ENCODE measurements at places on chromosomes 6 and 20.

GRCh38 chr6:116278854-116279231 lies 887 bp downstream of the TSPYL1 start:
- no peak for DNase-seq

DNA sequence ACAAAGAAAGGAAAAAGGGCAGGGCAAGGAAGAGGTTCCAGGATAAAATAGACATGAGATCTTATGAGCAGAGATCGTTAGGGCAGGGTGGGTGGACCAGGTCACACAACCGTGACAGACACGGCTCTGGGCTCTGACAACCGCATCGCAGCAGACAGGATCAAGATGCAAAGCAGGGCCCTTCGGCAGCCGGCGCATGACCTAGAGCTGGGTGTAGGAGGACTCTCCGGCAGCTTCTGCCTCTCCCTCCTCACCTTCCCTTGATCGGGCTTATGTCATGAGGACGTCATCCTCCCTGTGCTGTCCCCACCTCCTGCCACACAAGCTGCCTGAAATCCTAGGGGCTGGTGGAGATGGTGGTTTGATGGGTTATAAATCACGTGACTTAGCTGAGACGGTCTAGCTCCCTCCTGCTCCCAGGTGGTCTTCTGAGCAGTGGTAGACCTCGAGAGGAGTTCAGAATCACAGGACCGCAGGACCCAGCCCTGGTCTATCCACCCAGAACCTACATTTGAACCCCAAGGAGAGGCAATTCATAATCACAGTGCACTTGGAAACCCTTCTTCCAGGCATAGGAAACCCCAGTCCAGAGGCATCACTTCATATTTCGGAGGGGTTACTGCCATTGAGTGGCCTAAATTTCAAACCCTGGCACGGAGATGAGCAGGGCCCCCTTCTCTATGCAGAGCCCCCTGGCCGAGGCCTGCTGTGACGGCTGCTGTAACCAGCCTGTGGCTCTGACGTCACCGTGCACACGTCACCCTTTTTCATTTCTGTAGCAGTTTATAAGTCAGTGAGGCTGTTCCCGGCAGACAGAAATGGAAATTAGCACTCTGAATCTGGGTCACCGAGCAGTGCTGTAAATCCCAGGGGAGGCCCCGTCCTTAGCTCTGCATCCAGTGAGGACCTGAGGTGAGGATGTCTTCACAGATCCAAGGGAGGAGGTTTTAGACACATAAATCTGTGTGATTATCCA lies 8.7 kb upstream of the CCR6 start:
- no peak for DNase-seq

DNA sequence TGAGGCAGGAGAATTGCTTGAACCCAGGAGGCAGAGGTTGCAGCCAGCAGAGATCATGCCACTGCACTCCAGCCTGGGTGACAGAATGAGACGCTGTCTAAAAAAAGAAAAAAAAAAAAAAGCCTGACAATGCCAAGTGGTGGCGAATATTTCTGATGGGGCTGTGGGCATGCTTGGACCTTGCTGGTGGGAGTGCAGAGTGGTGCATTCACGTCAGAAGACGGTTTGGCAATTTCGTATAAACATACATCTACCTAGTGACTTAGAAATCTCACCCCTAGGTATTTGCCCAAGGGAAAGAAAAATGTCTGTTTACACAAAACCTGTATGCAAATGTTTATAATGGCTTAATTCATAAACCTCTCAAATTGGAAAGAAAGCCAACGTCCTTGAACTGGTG lies 33.6 kb downstream of the CTCFL start:
- DNase-seq: no peak

GRCh38 chr6:55286824-55287223 lies 40.4 kb upstream of the GFRAL start:
- no peak for DNase-seq

Measured in stimulated activated CD4-positive, alpha-beta T cell treated with anti-CD3 and anti-CD28 coated beads, Interleukin-1b, Interleukin-23, amount 100 ng/mL, for 1 hour (primary cell).